ENCODE measurements at places on chromosomes 1 and 21.

DNA sequence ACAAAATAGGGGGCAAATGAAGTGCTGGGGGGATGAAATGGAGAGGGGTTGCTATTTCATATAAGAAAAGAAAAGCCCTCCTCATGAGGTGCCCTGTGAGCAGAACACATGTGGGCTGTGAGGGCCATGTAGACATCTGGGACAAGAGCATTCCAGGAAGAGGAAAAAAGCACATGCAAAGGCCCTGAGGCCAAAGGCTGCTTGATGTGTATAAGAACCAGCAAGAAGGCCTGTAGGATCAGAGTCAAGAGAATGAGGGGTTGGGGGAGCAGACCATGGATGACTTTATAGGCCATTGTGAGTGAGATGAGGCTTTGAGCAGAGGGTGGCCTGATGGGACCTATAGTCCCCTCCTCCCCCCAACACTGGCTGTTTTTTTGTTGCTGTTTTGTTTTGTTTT lies 7.7 kb upstream of the RAB4A start:
- DNase-seq: no peak

DNA sequence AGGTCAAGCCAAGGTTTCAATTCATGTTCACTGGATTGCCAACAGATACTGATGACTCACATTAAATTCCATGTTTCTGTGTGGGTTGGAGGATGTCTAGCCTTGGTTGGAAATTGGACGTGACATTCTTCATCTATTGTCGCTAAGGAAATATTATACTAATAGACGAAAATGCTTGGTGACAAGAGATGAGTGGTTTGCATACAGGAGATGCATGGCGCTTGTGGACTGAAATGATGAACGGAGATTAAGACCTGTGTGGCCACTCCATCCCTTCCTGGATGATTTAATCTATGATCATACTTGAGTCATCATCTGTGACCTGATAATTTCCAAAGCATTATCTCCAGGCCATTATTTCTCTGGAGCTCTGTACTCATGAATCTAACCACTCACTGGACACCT lies 97.0 kb upstream of the CD34 start:
- no peak for DNase-seq

DNA sequence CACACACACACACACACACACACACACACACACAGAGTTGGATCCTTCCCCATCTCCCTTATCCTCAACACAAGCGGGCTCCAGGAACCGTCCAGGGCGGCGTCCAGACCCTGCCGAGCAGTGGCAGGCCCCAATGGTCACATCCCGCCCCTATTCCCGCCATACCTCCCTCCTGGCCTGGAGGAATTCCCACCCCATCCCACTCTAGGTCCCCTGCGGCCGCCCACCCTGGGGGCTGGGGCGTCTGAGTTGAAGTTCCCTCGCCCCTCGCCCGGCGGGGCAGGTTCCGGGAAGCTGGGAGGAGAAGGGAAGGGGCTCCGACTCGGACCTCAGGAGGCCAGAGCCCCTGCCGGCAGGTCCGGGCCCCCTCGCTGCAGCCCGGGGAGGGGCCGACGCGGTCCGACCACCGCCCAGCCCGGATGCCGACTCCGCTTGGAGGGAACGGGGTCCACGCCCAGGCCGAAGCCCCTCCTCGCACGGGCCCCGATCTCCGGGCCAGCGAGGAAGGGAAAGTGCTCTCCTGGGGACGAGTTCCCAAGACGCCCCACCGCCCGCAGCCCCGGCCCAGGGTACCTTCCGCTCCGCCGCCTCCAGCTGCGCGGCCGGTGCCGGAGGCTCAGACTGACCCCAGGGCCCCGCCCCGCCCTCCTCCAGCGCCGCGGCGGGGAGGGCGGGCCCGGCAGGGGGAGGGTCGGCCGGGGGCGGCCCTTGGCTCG lies at the start of gene RHOC:
Gene RHOC (minus strand): TSS at position 623 of the 716 bp plus-strand sequence. CDS start 3,328 bp downstream, outside the sequence.
- peak; percentile 66 for DNase-seq

GRCh38 chr1:228500901-228501871 lies 14.0 kb downstream of the RNF187 start:
- peak; percentile 77 for DNase-seq

Measured in GDM1 (cell line).